ENCODE measurements at places on chromosomes 1 and 21.

DNA sequence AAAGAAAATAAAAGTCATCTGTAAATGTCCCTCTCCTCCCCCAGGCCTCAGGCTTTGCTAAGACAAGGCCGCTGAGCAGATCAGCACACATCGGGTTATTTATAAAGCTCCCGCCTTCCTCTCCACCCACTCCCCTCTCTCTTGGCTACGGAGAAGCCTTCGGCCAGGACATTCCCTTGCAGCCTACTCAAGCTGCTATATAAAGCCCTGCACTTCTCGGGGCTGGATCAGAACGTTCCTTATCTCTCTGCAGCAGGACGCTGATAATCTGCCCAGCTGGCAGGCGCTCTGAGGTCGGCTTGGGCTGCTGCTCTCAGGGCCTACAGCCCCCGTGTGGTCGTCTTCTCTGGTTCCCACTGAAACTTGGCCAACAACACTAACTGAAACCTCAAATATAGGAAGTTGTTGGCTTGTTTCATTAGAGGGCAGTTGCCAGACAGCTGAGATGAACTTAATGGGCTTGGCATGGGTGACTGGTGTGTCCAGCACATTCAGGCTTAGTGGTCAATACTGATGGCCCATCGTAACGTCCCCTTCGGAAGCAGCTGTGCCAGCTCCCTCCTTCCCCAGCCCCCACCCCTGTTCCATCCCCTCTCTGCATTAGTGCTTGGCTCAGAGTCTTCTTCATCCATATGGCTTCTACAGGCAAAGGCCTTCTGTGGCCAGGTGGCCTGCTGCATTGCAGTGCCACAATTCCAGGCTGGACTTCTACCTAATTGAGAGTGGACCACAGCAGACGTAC is 64.6 kb downstream of the IER5 start:
- peak; percentile 99 for DNase-seq

DNA sequence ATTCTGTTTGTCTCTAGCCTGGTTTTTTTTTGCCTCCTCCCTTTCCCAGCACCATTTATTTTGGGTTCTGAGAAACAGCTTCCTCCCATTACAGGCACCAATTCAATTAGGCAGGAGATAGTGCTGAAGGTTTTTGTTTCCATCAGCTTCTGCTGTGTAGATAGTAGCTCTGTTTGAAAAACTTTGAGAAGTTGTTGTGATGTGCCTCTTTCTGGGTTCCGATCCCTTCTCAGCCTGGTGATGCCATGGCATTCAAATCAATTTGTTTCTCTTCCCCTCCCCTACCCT is 109.0 kb downstream of the NFIA start:
- no peak for DNase-seq

- DNase-seq = peak; percentile 11
Measured at GRCh38 chr1:243549108-243549507, 293.3 kb downstream of the SDCCAG8 start.

- DNase-seq = no peak
Measured at GRCh38 chr1:246607462-246607861, 41.2 kb downstream of the CNST start.

GRCh38 chr1:84785271-84786036 is 95.2 kb upstream of the SSX2IP start:
- DNase-seq = no peak

DNA sequence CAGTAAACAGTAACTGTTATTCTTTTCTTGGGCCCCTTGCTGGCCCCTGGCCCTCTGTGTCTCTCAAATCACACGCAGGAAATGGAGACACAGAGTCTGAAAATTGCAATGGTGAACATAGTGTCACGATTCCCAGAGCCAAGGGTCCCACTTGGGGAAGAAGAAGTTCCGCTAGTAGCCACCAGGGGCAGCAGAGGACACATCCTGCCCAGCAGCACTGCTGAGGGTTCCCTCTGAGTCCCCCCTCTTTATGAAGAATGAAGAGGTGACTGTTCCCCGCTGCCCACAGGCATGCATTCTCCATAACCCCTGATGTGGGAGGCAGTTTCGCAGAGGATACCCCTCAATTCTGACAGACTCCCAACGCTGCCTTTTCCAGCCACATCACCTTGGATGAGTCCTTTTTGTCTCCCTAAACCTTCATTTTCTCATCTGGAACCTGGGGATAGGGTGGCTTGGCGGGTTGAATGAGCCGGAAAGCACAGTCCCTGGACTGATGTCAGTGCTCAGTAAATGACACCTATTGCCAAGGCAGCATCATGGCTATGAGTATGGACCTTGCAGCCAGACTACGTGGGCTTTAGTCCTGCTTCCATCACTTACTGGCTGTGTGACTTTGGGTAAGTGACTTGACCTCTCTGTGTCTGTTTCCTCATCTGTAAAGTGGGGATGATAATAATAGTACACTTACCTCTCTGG is 238.0 kb upstream of the TMEM51 start:
- DNase-seq = peak; percentile 68

GRCh38 chr1:225818229-225818628 is 8.3 kb downstream of the EPHX1 start:
- DNase-seq = no peak

- DNase-seq = no peak
Measured at GRCh38 chr1:27606708-27607238, 2.8 kb upstream of the AHDC1 start.

- no peak for DNase-seq
Measured at GRCh38 chr21:40902993-40903392, 56.0 kb upstream of the DSCAM start.

- DNase-seq = no peak
Measured at GRCh38 chr21:44884097-44884496, 10.6 kb upstream of the PTTG1IP start.

DNA sequence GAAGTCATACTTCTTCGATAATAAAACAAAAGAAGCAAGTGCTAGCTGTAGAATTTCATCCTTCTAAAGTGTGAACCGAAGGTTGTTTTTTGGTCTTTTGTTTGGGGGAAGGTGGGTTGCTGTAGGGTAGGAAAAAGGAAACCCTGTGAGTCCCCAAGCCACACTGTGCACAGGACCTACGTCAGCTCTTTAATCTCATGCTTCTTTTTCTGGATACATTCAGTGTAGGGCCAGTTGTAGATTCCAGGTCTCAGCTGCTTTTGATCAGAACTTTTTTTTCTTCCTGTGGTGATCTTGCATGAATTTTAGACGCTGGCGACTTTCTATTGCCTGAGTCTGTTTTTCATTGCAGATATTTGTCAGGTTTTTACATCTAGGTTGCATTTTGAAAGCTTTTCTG is 40.2 kb downstream of the BCL9 start:
- DNase-seq = no peak

GRCh38 chr1:88610687-88611086 is 73.4 kb upstream of the PKN2 start:
- DNase-seq = no peak

GRCh38 chr1:162626094-162626493 is 6.2 kb upstream of the DDR2 start:
- DNase-seq = no peak

DNA sequence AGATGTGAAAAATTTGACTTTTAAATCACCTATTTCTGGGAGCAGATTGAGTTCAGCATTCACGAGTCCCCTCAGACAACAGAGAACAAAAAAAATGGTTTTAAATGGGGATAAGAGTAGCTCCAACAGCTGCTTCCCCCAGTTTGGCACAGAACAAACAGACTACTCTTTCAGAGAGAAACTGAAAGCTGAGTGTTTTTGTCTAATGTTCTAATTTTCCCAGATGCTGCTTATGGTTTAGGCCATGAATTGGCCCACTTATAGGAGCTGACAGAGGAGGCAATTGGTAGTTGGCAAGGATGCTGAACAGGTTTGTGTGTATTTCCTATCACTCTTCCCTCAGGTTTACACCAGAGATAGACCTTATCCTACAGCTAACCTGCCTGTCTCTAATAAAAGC is 1637.4 kb upstream of the PRMT6 start:
- DNase-seq = no peak

DNA sequence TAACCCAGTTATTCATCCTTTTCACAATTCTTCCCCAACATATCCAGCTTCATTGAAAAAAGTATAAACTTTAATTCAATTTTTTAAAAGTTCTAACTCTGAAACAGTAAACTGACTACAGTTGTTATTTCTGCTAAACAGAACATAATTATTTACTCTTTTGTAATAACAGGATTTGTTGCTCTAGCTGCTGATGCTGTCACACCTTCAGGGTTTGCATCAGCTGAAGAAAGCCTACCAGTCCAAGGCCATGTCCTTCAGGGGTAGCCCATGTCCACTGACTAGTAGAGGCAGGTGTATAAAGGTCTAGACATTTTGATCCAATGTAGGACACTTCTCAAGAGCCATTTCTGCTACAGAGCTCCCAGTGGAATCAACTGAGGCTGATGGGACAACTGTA is 107.7 kb downstream of the CDC42BPA start:
- DNase-seq = no peak

DNA sequence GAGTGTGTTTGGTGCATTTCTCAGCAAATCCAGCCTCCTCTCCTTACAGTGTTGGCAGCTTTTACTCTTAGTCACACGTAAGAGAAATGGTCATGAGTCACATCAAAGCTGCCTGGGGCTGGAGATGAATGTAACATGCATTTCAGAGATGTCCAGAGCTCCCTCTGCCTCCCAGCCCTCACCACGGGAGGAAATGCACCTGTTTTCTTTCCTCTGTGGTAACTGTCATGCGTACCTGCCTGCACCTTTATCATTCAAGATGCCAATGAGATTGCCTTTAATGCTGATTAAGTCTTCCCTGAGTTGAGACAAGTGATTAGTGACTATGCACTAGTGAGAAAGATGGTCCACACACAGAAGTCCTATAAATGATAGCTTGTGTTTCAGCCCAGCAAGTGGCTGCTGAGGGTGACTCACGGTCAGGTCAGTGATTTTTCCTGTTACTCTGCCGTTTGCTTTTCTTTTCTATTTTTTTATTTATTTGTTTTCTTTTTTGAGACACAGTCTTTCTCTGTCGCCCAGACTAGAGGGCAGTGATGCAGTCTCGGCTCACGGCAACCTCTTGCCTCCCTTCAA is 277.3 kb upstream of the FMN2 start:
- peak; percentile 15 for DNase-seq

GRCh38 chr1:180928331-180929230 is 15.9 kb downstream of the KIAA1614 start:
- DNase-seq = no peak

DNA sequence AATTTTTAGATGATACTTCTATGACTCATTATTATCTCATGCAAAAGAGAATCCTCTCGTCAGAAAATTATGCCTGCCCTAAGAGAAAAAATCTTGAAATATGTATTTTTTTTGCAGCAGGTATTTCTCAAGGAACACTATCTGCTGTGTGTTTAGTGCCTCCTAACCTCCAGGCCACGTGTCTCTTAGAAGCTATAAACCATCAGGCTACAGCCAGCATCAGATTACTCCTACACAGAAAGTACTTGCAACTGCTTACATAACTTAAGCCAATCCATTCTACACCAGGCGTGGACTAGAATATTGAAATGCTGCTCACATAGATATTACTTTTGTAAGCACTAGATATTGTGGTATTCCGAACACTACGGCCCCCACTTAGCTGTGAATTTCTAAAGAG is 933.4 kb downstream of the PLA2G4A start:
- DNase-seq = no peak

- DNase-seq = no peak
Measured at GRCh38 chr1:201206176-201206575, 15.6 kb downstream of the IGFN1 start.

- no peak for DNase-seq
Measured at GRCh38 chr1:223853748-223854147, 8.0 kb upstream of the TP53BP2 start.

- DNase-seq = no peak
Measured at GRCh38 chr1:17711941-17712340, 43.2 kb upstream of the ACTL8 start.

DNA sequence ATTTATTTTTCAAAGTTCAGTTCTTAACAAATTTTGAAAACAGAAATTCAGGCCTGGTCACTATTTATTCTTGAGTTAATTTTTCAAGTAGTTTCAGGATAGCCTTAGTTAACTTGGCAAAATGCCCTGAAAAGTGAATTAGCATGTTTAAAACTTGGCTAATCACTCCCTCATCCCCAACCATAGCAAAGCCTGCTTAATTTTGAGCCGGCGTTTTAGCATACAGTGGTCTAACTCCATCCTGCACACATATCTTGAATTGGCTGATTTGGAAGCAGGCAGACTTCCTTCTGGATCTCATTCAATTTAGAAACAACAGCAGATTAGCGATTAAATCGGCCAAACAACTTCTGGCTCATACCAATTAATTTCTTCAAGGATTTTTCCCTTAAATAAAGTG is 439.2 kb downstream of the PTBP2 start:
- peak; percentile 87 for DNase-seq

DNA sequence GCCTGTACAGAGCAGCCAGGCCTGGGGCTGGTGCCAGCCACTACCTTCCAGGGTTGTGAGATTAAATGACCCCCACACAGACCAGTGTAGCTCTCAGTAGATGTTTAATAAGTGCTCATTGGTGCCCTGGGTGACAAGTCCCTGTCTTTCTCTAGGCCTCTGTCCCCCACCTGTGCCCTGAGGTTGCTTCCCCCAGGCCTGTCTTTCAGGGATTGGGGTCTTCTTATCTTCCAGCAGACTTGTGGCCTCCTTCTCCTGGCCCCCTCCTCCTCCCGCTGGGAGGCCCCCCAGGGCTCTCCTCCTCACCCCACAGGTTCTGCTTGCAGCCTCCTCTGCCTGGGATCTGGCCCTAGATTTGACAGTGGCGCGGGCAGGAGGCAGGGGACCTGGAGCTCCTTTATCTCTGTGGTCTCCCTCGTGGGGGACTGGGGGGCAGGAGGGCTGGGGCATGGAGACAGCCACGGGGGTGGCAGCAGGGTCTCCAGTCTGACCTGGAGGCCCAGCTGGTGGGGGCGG is 40.3 kb downstream of the EPHA2 start:
- no peak for DNase-seq

DNA sequence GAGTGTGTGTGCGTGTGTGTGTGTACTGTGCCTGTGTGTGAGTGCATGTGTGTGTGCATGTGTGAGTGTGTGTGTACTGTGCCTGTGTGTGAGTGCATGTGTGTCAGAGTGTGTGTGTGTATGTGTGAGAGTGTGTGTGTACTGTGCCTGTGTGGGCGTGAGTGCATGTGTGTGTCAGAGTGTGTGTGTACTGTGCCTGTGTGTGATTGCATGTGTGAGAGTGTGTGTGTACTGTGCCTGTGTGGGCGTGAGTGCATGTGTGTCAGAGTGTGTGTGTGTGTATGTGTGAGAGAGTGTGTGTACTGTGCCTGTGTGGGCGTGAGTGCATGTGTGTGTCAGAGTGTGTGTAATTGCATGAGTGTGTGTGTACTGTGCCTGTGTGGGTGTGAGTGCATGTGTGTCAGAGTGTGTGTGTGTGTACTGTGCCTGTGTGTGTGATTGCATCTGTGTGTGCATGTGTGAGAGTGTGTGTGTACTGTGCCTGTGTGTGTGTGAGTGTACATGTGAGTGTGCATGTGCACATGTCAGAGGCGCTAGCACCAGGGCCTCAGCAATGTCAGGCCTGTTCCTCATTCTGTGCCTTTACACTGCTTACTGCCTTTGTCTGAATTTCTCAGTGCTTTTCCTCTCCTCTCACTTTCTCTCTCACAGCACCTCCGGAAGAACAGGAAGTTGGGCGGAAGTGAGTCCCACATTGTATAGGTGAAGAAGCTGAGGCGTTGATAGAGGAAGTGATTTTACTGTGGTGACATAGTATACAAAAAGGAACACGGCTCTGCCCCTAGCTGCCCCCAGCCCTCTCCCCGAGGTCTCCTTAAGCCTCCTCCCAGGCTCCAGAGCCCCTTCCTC is 4.9 kb downstream of the SLC5A9 start:
- peak; percentile 4 for DNase-seq

Measured in hematopoietic multipotent progenitor cell treated with erythropoietin and hydrocortisone succinate and interleukin-3 and kit ligand, for 6 days (in vitro differentiated cells).